ENCODE measurements at places on chromosomes 13 and 19.

DNA sequence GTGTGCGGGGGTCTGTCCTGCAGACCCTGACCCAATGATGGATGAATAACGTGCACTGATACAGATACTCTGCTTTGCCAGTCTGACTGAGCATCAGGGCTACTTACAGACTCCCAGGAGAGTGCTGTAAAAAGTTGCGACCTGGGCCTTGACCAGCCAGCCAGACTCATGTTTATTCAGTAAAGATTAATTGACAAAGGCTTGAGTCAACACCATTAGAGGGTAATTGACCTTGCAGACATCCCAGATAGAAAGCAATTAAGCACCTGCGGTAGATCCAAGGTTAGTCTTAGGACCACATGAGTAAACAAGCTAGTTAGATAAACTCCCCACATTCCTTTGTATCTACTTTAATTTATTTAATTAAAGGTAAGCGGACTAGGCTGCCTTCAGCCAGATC lies 10.4 kb downstream of the NUDT19 start:
- DNase-seq: no peak

DNA sequence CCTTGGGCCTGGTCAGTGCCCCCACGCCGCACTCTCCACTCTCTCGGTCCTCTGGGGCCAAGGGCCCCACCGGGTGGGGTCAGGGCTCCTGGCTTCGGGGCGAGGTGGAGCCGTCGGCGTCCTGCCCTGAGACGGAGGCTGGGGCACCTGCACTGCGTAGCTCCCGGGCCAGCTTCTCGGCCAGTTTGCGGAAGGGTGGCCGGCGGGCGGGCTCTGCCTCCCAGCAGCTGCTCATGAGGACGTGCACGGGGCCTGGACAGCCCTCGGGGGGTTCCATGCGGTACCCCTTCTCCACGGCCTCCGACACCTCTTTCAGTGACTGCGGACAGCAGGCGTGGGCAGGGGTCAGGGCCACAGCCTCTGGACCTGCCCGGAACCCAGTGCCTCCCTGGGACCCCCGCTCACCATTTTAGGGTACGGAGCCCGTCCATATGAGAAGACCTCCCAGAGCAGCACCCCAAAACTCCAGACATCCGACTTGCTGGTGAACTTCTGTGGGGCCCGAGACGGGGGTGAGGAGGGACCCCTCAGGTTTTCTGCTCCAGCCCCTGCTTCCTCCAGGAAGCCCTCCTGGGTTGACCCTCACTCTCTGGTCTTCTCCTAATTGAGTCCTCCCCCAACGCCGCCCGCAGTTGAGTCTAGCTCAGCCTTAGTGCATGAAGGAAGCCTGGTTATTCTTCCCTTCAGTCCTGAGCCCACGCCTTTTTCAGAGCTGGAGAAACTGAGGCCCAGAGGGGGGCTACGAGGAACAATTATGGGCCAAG lies 6.3 kb upstream of the RAX2 start:
- no peak for DNase-seq

- no peak for DNase-seq
These were observed 7.1 kb upstream of the DPP9 start for GRCh38 chr19:4730740-4731171.

DNA sequence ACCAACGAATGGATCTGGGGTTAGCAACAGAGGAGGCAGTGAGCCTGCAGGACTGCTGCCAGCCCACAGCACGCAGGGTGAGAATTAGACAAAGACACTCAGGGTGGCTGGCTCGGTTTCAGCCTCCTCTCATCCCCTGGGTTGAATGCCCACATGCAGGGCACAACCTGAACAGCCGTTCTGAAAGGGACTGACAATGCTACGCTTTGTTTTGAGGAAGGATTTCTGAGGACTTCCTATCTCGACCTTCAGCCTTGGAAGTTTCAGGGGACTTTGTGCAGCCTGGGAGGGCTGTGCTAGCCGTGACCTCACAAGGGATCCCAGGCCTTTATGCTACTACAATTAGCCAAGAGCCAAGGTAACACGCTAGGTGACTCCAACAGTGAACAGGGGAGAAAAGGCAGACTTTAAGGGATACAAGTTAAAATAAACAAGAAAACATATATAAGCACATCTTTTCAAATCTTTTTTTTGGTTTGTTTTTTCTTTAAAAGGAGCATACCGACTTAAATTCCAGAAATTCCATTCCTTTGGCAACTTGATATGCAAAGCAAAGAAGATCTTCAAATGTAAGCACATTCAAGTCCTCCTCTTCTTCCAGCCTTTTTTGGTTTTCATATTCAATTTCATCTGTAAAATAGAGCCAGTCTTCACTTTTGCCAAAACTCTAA lies 34.5 kb upstream of the URAD start:
- no peak for DNase-seq

GRCh38 chr19:53907690-53908089 lies 1.4 kb upstream of the CACNG7 start:
- no peak for DNase-seq

DNA sequence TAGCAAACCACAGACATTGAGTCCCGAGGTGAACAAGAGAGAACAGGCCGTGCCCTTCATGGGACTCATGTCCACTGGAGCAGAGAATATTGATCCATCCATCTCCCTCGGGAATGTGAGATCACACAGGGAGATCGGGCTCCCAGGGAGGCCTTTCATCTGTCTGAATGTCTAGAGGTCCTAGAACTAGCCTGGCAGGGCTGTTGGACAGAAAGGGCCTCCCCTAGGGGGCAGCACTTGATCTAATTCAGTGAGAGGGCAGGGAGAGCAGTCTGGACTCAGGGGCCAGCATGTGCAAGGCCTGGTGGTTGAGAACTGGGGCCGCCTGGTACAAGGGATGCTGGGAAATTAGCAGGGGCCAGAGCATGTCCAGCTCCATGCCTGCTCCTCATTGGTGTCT lies 4.3 kb downstream of the RUVBL2 start:
- no peak for DNase-seq

- no peak for DNase-seq
These were observed 63.3 kb downstream of the MBNL2 start for GRCh38 chr13:97285221-97285955.

- DNase-seq: no peak
These were observed 83.5 kb upstream of the STARD13 start for GRCh38 chr13:33369073-33369472.

GRCh38 chr19:47756953-47757608 lies 11.7 kb downstream of the NOP53 start:
- no peak for DNase-seq

- DNase-seq: no peak
These were observed 2.2 kb upstream of the TNFSF9 start for GRCh38 chr19:6528544-6529121.

GRCh38 chr13:108984251-108984920 lies 355.0 kb downstream of the MYO16 start:
- DNase-seq: no peak

DNA sequence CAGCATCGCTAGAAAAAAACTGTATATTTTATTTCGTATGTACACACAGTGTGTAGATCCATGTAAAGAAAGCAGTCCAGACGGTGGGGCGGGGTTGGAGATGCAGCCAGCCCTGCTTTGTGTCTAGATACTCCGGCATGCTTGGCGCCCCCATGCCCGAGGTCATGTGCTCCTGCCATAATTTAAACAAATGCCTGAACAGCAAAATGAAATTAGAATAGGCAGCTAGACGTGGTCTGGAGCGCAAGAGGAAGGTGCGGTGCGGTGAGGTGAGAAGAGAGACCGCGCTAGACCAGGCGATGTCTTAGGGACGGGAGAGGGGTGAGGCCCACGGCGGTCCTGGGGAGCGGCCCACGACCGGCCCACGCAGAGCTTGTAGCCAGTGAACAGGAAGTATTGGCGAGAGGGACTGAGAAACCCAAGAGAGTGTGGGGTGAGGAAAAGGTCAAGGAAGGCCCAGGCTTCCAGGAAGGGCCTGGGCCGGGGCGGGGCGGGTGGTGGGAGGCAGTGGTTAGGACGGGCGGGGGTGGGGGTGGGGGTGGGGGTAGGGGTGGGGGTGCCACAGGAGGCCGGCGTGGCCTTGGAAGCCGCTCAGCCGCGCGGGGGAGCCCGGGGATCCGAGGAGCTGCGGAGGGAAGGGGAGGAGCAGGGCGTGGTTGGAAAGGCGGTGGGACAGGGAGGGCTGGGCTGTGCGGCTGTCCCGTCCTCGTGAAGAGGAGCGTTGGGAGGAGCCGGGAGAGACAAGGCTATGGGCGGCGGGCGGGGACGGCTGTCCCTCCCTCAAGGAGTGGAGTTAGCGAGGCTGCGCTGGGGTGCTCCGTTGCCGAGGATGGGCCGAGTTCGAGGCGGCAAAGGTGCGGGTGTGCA lies 254.7 kb upstream of the SGCG start:
- DNase-seq: no peak

GRCh38 chr13:34349091-34349722 lies 531.3 kb downstream of the RFC3 start:
- DNase-seq: no peak

DNA sequence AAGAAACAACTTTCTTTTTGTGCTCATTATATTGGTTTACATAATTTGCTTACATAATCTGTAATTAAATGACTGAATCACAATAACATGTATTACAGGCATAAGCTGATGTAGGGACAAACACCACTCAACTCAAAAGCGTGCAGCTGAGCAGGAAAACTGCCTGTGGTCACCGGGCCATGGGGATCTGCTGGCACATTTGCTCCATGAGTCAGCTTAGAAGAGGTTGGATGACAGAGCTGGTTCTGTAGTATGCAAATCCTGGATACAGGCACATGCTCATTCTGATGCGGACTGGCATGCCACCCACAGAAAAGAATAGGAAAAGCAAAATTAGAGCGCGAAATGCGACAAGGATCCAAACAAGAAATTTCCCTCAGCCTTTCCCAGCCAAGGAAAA lies 128.6 kb downstream of the USP12 start:
- no peak for DNase-seq

GRCh38 chr19:55088543-55089341 lies 13.1 kb downstream of the EPS8L1 start:
- DNase-seq: peak; percentile 38

- no peak for DNase-seq
These were observed 15.7 kb upstream of the F7 start for GRCh38 chr13:113089693-113090414.

DNA sequence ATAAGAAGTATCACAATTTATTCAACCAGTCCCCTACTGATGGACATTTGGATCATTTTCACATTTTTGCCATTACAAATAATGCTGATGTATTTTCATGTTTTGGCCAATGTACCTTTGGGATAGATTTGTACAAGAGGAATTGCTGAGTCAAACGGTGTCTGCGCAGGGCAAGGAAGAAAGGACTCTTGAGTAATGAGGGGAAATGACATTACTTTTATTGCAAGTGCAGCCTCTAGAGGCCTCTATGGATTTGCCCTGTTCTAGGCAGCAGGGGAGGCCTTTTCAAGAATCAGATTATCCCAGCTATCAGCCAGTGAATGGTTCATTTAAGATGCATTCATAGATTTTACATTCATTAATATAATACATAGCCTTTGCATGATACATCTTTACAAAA lies 32.9 kb upstream of the GTF3A start:
- no peak for DNase-seq

GRCh38 chr19:48421548-48421947 lies 24.2 kb upstream of the GRWD1 start:
- no peak for DNase-seq

- DNase-seq: no peak
These were observed 14.2 kb downstream of the DPF1 start for GRCh38 chr19:38209671-38210457.

DNA sequence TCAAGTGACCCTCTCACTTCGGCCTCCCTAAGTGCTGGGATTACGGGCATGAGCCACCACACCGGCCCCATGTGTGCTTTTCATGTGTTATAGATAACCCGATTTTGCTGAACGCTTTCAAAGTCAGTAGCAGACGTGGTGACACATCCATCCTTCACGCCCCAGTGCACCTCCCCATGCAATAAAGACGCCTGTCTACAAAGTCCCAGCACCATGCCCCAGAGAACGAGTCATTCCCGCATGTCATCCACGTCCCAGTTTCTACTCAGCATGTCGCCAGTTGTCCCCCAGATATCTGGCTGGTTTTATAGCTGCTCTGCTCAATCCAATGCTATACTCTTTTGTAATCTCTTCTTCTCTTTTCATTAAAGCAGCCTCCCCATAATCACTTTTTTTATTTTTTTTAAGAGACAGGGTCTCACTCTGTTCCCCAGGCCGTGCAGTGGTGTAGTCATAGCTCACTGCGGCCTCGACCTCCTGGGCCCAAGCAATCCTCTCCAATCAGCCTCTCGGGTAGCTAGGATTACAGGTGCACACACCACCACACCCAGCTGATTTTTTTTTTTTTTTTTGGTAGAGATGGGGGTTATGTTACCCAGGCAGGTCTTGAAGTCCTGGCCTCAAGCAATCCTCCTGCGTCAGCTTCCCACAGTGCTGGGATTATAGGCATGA lies 42.5 kb downstream of the DNM2 start:
- peak; percentile 9 for DNase-seq

DNA sequence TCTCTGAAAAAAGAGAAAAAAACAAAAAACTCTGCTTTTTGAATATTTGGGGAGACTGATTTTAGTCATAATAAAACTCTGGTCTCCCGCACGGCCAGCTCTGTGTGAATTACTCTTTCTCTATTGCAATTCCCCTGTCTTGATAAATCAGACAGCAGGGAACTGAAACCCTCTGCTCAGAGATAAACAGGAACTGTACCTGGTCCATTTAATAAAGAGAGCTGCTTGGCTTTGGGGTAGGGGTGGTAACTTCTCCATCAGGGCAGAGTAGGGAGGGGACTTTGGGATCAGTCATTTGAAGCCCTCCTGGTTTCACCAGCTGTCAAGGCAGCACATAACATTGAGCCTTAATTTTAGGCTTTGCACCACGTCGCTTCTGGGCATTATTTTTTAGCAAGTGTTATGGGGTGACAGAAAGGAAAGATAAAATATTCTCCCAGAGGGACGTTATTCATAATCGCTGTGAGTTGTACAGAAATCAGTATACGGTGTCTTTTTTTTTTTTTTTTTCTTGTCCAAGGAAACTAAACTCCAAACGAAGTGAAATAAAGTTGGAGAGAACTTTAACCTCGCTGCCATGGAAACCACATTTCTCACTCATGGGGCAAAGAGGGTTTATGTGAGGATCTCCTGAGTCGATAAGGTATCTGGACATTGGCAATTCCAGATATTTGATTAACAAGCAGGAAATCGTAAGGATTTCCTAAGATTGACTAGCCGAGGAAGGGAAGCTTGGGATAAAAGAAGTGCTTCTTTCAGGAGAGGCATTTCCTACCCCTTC lies 99.0 kb upstream of the MRI1 start:
- no peak for DNase-seq

DNA sequence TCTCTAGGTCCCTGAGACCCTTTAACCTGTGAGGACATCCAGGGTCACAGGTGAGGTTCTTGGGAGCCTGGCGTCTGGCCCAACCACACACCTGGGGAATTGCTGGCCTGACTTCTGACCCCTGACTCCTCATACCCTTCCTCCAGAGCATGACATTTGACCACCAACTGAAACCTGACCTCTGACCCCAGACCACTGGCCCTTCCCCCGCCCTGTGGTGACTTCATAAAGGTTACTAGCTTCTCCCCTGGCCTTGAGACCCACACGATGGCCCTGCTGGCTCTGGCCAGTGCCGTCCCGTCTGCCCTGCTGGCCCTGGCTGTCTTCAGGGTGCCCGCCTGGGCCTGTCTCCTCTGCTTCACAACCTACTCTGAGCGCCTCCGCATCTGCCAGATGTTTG lies at the start of gene SPACA6:
SPACA6 (plus strand) TSS at position 71 of the 400 bp plus-strand sequence; CDS start at position 268, 197 bp downstream.
- DNase-seq: no peak

GRCh38 chr19:36686365-36687213 lies 823 bp upstream of the ZNF567 start:
- DNase-seq: no peak

Measured in stimulated activated CD8-positive, alpha-beta memory T cell treated with anti-CD3 and anti-CD28 coated beads, Interleukin-15, amount 100 ng/mL, for 4 hours (primary cell).